ENCODE measurements at places on chromosomes 16 and 17. TPM values are rescaled to one million over a fixed set of nuclear protein-coding genes. Genes with fewer than 3 reads are reported as not detected.
A peak's percentile ranks its signal among the peaks of the same experiment; 100 is the strongest.

- H3K27ac ChIP-seq: no peak overlapping the region
- no peaks in the 10 kb centered on the region for H3K27me3 ChIP-seq
- DNase-seq: no peak
- H3K36me3 ChIP-seq: no peaks in the 10 kb centered on the region
- no peaks in the 10 kb centered on the region for H3K4me1 ChIP-seq
Measured at GRCh38 chr16:86342161-86342834, 168.0 kb upstream of the FOXF1 start.

GRCh38 chr17:27379888-27380533 lies 76.2 kb upstream of the KSR1 start:
- no peak for DNase-seq
- no peaks in the 10 kb centered on the region for H3K36me3 ChIP-seq
- no peak overlapping the region for H3K27ac ChIP-seq
- no peaks in the 10 kb centered on the region for H3K27me3 ChIP-seq
- H3K4me3 ChIP-seq: no peak overlapping the region

DNA sequence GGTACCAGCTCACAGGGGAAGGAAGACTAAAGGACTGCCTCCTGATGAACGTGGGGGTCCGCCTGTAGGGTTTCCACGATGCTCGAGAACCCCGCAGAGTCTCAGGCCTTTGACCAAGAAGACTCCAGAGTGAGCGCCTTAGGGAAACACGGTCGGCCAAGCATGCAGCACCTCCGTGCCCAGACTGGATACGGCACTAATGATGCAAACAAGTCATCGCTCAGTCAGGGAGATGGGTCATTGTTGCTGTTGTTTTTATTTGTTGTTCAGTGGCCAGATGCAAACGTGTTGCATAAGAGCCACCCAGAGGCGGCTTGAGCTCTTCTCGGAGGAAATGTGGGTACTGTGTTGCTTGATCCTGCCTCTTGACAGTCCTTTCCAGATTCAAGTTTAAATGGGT lies 19.3 kb upstream of the RBFOX3 start:
- no peak overlapping the region for H3K27ac ChIP-seq
- peaks cover 4% of the 10 kb centered on the region for H3K27me3 ChIP-seq
- peak; percentile 2 for DNase-seq
- H3K4me3 ChIP-seq: no peak overlapping the region
- no peaks in the 10 kb centered on the region for H3K36me3 ChIP-seq
- no peaks in the 10 kb centered on the region for H3K4me1 ChIP-seq

DNA sequence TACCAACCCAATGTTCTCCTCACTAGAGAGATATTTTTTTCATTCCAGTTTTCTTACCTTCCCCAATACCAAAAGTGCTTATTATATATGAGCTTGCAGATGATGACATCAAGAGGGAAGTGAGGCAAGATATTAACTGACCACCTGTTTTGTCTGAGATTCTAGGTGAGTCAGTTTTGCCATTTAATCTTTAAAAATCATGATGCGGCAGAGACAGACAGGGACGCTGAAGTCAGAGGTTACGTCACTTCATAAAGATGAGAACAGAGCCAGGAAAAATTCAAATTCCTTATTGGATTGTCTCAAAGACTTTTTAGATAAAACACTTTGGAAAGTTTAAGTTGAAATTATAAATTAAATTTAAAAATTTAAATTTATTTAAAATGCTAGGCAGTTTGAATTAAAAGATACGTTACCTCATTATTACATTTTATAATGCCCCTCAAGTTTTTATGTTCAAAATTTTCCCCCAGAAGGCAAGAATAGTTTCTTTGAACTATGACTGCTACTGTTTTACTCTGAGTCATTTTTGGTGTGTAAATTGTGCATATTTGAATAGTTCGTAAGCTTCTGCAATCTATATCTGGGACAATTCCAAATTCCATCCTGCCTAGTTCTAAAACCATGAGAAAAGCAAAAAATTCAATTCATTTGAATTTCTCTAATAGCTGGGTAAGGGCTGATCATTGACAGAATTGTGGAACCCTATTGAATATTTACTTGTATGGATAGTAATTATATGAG lies 839.6 kb upstream of the GOT2 start:
- H3K27me3 ChIP-seq: no peaks in the 10 kb centered on the region
- DNase-seq: no peak
- H3K4me3 ChIP-seq: no peak overlapping the region
- no peaks in the 10 kb centered on the region for H3K36me3 ChIP-seq
- no peak overlapping the region for H3K27ac ChIP-seq

GRCh38 chr17:4189280-4189679 lies 46.3 kb downstream of the CYB5D2 start:
- DNase-seq: peak; percentile 34
- H3K4me1 ChIP-seq: no peaks in the 10 kb centered on the region
- H3K36me3 ChIP-seq: peaks cover 52% of the 10 kb centered on the region

DNA sequence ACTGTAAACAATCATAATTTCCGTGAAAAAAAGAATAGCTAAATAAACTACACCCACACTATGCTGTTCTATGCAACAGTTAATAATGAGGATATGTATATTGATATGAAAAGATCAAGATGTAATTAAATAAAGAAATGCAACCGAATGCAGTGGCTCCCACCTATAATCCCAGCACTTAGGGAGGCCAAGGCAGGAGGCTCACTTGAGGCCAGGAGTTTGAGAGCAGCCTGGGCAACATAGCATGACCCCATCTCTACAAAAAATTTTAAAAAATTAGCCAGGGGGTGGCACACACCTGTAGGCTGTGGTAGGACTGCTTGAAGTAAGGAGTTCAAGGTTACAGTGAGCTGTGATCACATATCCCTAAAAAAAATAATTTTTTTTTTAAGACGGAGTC lies 14.9 kb downstream of the CENPV start:
- H3K36me3 ChIP-seq: peaks cover 5% of the 10 kb centered on the region
- H3K27me3 ChIP-seq: no peaks in the 10 kb centered on the region
- no peak for DNase-seq
- H3K4me3 ChIP-seq: no peak overlapping the region
- no peaks in the 10 kb centered on the region for H3K4me1 ChIP-seq
- no peak overlapping the region for H3K27ac ChIP-seq

GRCh38 chr17:14032234-14032633 lies 37.1 kb upstream of the COX10 start:
- H3K27ac ChIP-seq: no peak overlapping the region
- no peaks in the 10 kb centered on the region for H3K4me1 ChIP-seq
- no peak overlapping the region for H3K4me3 ChIP-seq
- no peaks in the 10 kb centered on the region for H3K27me3 ChIP-seq
- H3K36me3 ChIP-seq: peaks cover 12% of the 10 kb centered on the region

Gene PRR35
- total RNA-seq: not detected

DNA sequence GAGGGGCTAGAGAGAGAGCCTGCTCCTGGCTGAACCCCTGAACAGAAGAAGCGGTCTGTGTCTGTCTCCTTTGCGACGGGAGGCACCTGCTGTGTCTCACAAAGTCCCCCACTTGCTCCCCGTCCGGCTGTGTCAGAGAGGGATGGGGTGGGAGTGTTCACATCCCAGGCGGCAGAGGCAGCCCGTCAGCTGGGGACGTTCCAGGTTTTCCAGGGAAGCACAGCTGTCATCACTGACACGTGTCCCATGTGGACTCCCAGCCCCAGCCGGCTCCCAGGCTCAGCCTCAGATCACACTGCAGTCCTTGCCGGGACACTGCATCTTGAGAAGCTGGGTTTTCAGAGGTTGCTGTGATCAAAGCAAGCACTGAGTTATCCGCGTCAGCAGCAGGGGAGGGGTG lies 1.6 kb downstream of the TELO2 start:
- no peak overlapping the region for H3K27ac ChIP-seq
- H3K36me3 ChIP-seq: peaks cover 12% of the 10 kb centered on the region
- H3K4me3 ChIP-seq: no peak overlapping the region
- H3K4me1 ChIP-seq: peaks cover 23% of the 10 kb centered on the region
- DNase-seq: no peak
- no peaks in the 10 kb centered on the region for H3K27me3 ChIP-seq

- no peak for DNase-seq
- no peaks in the 10 kb centered on the region for H3K27me3 ChIP-seq
- H3K36me3 ChIP-seq: no peaks in the 10 kb centered on the region
- H3K4me3 ChIP-seq: no peak overlapping the region
Measured at GRCh38 chr17:57911834-57912673, 43.2 kb downstream of the CUEDC1 start.

GRCh38 chr16:7294020-7294419 lies 38.6 kb upstream of the RBFOX1 start:
- H3K27ac ChIP-seq: no peak overlapping the region
- H3K27me3 ChIP-seq: no peaks in the 10 kb centered on the region
- no peaks in the 10 kb centered on the region for H3K4me1 ChIP-seq
- H3K4me3 ChIP-seq: no peak overlapping the region
- no peaks in the 10 kb centered on the region for H3K36me3 ChIP-seq

DNA sequence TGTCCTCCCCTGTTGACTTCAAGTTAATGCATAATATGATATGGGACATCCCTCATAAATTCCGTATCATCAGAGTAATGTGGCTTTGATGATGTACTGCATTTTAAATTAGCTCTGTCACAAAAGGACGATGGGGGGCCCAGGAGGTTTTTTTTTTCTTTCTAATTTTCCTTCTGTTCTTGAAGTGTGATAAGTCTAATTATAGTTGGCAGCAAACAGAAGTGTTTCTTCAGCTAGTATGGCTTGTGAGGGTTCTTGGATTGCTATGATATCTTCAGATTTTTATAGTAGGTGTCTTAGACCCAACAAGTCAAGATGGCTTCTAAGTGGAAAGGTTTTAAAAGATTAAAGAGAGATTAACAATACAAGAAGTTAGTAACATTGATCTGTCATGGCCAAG lies 796.2 kb upstream of the RBFOX1 start:
- no peaks in the 10 kb centered on the region for H3K4me1 ChIP-seq
- H3K36me3 ChIP-seq: no peaks in the 10 kb centered on the region

Gene CTRL
- 14.3 TPM for total RNA-seq

Gene GPS1
- total RNA-seq: 78.9 TPM

Gene KREMEN2
- total RNA-seq: not detected

Gene TBC1D3E
- 11.5 TPM for total RNA-seq

DNA sequence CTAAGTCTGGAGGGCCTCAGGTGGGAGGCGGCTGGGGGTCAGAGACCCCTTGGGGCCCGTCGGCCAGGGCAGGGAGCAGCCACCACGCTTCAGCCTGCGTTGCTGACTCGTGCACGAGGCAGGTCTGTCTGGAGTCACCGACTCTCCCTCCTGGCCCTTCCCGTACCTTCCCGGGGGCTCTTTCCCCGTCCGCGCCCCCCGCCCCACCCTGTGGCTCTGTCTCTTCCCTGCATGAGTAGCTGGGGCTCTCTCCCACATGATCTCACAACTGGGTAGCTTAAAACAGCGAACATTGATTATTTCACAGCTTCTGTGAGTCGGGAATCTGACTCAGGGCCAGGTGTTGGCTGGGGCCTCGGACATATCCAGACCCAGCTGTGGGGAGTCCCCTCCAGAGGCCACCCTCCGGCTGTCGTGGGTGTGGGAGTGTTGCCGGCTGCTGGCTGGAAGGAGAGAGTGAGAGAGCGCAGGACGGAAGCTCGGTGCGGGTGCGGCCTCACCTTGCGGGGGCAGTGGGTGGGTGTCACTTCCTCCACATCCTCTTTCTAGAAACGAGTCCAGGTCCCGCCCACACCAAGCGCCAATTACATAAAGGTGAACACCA lies 17.3 kb downstream of the BAHCC1 start:
- DNase-seq: peak; percentile 60
- peaks cover 22% of the 10 kb centered on the region for H3K27me3 ChIP-seq
- no peaks in the 10 kb centered on the region for H3K36me3 ChIP-seq
- peaks cover 45% of the 10 kb centered on the region for H3K4me1 ChIP-seq
- no peak overlapping the region for H3K27ac ChIP-seq
- H3K4me3 ChIP-seq: no peak overlapping the region

GRCh38 chr17:78706271-78706915 lies 75.7 kb downstream of the CYTH1 start:
- H3K27ac ChIP-seq: no peak overlapping the region
- H3K4me3 ChIP-seq: no peak overlapping the region
- peaks cover 65% of the 10 kb centered on the region for H3K36me3 ChIP-seq
- H3K27me3 ChIP-seq: no peaks in the 10 kb centered on the region
- DNase-seq: no peak

DNA sequence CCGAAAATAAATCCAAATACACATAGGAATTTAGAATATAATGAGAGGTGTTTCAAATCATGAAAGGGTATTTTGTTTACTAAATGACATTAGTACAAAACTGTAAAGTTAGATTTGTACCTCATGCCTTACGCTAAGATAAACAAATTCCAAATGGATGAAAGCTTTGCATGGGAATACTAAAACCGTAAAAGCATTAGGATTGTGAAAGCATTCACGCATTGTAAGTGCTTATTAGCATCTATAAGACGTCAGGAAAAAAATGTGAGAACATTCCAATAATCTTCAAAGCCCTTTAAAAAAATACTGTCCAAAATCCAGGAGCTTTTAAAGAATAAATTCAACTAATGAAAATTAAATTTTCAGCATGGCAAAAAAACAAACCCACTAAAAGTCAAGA lies 24.8 kb upstream of the ALOX15 start:
- no peaks in the 10 kb centered on the region for H3K4me1 ChIP-seq
- H3K27ac ChIP-seq: no peak overlapping the region
- no peak overlapping the region for H3K4me3 ChIP-seq

Gene PERCC1
- 0.83 TPM for total RNA-seq

Gene KRTAP4-1
- total RNA-seq: not detected

Gene FN3K
- 5.5 TPM for total RNA-seq

GRCh38 chr17:47776330-47777197 lies 43.5 kb downstream of the TBX21 start:
- peak; percentile 78 for DNase-seq
- peaks cover 4% of the 10 kb centered on the region for H3K27me3 ChIP-seq
- peaks cover 3% of the 10 kb centered on the region for H3K4me1 ChIP-seq
- H3K36me3 ChIP-seq: no peaks in the 10 kb centered on the region

- H3K27me3 ChIP-seq: no peaks in the 10 kb centered on the region
- H3K36me3 ChIP-seq: no peaks in the 10 kb centered on the region
- no peaks in the 10 kb centered on the region for H3K4me1 ChIP-seq
- no peak for DNase-seq
Measured at GRCh38 chr17:61484174-61484573, 32.0 kb downstream of the TBX4 start.

Gene SLC22A31
- not detected for total RNA-seq

DNA sequence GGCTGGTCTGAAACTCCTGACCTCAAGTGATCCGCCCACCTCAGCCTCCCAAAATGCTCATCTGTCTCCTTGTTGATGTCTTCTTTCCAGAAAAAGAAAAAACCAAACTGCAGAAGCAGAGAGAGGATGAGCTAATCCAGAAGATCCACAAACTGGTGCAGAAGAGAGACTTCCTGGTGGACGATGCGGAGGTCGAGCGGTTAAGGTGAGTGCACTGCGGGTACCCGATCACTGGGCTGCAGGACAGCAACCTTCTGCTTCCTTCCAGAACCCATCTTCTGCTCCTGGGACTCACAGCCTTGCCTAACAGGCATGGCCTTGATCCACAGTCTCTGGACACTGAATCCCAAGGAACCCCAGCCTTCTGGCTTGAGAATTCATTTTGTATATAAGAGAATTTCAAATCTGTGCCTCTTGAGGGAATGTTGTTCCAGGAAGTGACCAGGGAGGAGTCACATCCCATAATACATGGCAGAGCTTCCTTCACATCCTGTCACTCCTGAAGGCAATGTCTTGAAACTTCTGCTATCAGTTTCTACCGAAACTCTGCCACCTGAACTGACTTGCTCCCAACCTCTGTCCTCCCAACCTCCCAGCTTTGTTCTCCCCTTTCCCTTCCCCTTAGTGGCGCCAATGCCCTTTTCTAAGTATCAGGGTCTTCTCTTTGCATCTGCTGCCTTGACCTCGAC lies 61.7 kb downstream of the MARF1 start:
- H3K36me3 ChIP-seq: no peaks in the 10 kb centered on the region
- no peak overlapping the region for H3K27ac ChIP-seq
- H3K4me3 ChIP-seq: no peak overlapping the region

Gene IL21R
- 24.3 TPM for total RNA-seq
